Hindlimb muscle (tissue), 1 donor: ENCODE measurements at places on chromosomes 5 and 9.

GRCh38 chr9:35342221-35342958, 147.5 kb upstream of the RUSC2 start:
- no peak for DNase-seq

DNA sequence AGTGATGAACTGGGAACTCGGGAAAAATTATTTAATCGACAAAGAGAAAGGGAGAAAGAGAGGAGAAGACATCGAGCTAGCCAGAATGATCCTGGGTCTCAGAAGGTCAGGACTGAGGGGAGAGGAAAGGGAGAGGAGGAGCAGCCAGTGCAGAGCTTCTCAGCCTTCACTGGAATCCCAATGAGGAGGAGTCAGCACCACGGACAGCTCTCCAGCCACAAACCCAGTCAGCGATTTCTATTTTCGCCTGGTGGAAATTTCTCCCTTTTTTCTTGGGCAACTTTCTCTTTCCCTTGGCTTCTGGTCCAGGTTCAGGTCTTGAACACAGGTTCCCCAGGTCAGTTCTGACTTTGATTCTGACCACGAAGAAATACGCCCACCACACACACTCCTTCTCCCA, 1.6 kb upstream of the BRINP1 start:
- DNase-seq: peak; percentile 26

GRCh38 chr9:70971723-70972122, 149.7 kb downstream of the TRPM3 start:
- DNase-seq: no peak

- no peak for DNase-seq
Observed at GRCh38 chr9:138074516-138074915, 196.9 kb downstream of the CACNA1B start.

GRCh38 chr9:130714586-130715110, 21.1 kb downstream of the EXOSC2 start:
- DNase-seq: no peak
